GM04504 (cell line): ENCODE measurements at places on chromosomes 16 and 17.
A peak's percentile ranks its signal among the peaks of the same experiment; 100 is the strongest.

DNA sequence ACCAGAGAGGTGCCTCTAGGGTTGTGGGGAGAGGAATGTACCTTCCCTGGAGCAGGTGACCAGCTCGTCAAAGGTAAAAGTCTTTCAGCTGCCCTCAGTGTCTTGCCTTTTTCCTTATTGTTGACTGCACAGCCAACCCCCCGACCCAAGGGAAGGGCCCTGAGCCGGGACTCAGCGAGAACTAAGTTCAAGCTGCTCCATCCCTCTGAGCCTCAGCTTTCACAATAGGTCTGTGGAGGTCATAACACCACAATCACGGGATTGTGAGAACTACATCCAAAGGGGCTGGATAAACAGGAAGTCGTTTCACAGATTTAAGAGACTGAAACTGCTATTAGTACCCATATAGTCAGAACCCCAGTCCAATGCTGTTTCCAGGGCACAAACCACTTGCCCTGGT lies 2.6 kb upstream of the KRT36 start:
- DNase-seq: no peak

DNA sequence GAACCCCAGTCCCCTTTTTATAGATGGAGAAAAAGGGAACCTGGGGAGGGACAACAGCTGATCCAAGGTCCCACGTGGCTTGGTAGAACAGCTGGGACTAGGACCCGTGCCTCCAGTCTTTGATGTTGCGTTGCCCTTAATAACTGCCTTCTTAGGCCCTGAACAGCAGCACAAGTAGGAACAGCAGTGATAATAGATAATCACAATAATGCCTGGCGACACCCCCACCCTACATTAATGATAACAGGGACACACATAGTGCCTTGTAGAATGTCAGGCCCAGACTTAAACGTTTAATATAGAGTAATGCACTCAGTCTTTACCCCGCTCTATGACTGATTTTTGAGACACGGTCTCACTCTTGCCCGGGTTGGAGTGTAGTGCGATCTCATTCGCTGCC lies 96.4 kb downstream of the ABCC6 start:
- DNase-seq: no peak

DNA sequence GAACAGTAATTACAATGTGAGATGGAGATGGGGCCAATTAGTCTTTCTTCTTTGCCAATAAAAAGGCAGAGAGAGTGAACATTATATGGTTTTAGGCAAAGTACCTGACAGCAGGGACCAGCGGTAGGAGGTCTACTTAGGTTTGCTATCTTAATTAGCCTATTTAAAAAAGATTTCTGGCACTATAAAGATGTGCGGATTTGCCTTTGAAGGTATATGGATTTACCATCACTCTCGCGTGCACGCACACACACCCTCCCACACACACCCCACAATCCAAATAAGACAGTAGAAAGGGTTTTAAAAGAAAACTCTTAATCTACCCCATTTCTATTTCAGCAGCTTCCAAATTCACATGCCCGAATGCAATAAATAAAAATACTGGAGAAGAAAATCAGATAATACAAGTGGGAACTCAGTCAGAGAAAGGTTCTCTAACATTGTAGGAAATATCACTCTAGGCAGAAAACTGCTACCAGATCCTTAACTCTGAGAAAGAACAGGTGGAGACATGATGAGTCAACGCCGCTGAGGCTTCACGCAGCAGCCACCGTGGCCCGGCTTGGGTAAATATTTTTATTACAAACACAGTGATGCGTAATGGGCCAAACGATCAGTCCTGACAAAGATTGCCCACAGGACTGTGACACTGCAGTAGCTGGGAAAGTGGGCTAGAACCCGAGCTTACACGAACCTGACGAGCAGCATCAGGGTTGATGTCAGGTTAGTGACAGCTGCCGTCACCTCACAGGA lies 66.6 kb upstream of the AXIN2 start:
- peak; percentile 43 for DNase-seq

DNA sequence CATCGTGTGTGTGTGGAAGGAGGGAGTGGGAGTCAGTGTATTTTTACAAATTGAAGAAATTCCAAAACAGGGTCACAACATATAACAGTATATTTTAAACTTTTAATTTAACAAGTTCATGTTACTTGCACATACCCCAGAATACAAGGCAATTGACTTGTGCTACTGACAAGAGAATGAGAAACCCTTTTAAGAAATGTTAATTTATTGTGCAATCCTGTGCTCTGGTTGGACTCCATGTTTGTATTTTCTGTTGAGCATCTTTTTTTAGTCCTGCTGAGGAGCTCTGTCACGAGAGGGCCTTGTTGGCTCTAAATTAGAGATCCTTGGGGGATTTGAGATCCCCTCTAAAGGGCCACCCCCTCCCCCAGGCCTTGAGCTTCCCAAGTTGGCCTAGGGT lies 1.1 kb upstream of the EMP2 start:
- no peak for DNase-seq

GRCh38 chr16:23319861-23320615 lies 17.9 kb downstream of the SCNN1B start:
- DNase-seq: no peak

DNA sequence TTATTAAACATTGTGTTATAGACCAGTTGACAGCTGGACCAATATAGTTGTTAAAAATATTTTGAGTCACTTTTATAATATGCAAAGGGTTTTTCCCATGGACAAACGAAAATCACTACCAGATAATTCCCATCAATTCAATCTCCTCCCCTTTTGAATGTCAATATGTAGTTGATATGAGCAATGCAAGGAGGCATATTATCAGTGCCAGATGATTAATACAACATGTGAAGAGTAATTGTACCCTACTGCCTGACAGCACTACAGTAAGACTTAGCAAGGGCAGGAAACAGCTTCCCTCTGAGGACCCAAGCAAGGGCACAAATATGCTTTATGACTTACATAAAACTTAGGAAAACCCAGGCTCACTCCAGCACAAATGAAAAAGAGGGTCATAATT lies 17.3 kb downstream of the KANSL1 start:
- no peak for DNase-seq

DNA sequence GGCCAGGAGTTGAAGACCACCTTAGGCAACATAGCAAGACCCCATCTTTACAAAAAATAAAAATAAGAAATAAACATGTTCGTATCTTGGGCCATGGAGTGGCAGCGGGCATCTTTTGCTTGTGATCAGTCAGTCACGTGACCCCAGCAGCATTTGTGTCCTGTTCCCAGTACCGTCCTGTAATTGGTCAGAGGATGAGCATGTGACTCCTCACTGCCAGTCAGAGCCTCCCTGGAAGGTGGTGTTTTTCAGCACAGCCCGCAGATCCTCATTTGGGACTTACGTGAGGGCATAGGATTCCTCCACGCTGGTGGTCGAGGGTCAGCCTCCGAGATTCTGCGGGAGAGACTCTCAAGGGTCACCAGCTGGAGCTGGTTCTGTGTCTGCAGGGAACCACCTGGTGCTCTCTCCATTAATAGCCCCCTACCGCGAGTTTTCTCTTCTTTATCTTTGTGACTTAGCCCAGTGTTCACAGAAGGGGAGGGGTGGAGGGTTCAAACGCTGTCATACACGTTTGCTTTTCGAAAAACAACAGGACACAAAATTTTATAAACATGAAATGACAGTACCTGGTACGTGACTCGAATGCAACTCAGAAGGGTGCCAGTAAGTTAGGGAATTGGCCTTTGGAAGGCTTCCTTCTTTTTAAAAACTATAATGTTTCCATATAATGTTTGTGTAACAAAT lies 17.2 kb downstream of the MRC2 start:
- DNase-seq: no peak

DNA sequence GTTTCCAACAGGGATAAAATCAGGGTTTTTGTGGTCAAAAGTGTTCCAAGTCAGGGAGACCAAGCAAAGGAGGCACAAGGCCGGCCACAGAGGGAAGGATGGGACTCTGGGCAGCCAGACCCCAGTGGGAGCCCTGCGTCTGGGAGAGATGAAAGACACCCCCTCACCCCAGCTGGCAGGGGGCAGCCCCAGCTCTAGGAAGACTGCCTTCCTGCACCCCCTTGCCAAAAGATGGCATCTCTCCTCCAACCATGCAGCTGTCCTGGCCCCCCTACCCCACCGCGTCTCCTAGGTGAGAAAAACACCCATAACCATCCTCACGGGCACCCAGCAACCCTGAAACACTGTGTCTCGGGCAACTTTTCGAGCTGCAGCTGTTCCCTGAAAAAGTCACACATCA lies 51.3 kb downstream of the CUEDC1 start:
- no peak for DNase-seq

- no peak for DNase-seq
These were observed 24.2 kb upstream of the PLCG2 start for GRCh38 chr16:81754858-81755257.

GRCh38 chr16:8376430-8376829 lies 213.9 kb downstream of the TMEM114 start:
- DNase-seq: no peak

DNA sequence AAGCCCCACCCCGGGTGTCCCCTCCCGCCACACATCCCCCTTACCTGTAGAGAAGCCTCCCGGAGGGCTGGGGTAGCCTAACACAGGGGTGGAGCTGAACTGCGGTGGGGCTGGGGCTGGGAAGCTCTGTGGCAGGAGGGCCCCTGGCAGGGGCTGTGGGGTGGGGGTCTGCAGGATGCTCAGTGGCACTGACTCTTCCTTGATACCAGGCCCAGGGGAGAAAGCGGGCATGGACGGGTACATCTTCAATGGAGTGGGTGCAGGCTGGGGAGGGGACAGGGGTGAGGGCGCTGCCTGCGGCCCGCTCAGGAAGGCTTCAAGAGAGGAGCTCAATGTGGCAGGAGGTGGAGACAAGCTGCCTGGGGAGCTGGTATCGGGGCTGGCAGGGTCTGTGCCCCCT lies 16.7 kb downstream of the SREBF1 start:
- no peak for DNase-seq

DNA sequence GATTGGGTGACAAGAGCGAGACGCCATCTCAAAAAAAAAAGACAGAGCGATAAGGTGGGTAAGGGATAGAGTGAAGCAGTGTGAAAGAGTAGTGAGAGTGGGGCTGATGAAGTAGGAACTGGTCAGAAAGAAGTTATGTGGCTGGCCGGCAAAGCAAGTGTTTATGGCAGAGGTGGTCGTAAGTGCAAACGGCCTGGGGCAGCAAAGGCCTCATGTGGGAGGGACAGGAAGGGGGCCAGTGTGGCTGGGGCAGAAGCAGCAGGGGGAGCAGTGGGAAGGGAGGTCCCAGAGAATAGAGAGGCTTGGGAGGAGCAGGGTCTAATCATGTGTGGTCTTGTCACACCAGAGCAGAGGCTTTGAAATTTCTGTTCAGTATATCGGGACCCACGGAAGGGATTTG lies 186.2 kb downstream of the HS3ST3B1 start:
- DNase-seq: no peak

- no peak for DNase-seq
These were observed 50.6 kb downstream of the MPHOSPH6 start for GRCh38 chr16:82119405-82119804.

GRCh38 chr17:62809656-62810055 lies 1.5 kb upstream of the MARCHF10 start:
- no peak for DNase-seq

- no peak for DNase-seq
These were observed 76.8 kb downstream of the PLXDC1 start for GRCh38 chr17:39074676-39075075.

DNA sequence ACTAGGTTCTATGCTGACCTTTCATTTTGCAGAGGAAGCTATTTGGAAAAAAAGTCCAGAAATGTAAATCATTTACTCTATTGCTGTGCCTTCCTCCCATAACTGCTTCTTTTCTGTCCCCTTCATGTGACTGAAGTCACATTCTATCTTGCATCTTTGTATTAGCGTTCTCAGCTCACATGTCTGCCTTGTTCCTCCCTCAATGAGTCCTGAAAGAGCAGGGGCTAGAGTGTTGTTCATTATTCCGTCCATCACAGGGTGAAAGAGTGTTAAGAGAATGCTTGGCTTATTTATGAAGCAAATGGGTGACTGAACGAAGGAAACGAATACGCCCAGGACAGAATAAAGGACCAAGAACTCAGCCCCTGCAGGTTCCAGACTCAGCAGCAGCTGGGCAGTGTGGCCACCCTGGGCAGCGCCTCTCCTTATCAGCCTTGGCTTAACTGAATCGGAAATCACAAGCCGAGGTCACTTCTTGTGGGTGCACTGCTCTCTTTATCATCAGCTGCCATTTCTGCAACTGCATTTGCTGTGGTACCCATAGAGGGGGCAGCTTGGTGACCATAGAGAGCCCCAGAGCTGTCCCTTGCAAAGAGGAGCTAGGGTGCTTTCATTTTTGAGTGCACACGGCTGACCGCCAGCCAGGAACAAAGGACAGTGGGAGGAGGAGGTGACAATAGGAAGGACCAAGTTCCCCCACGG lies 1.8 kb upstream of the PIK3R6 start:
- DNase-seq: no peak

- DNase-seq: no peak
These were observed 48.0 kb upstream of the CDH5 start for GRCh38 chr16:66318505-66318904.
